ENCODE measurements at places on chromosomes 1 and 21.

DNA sequence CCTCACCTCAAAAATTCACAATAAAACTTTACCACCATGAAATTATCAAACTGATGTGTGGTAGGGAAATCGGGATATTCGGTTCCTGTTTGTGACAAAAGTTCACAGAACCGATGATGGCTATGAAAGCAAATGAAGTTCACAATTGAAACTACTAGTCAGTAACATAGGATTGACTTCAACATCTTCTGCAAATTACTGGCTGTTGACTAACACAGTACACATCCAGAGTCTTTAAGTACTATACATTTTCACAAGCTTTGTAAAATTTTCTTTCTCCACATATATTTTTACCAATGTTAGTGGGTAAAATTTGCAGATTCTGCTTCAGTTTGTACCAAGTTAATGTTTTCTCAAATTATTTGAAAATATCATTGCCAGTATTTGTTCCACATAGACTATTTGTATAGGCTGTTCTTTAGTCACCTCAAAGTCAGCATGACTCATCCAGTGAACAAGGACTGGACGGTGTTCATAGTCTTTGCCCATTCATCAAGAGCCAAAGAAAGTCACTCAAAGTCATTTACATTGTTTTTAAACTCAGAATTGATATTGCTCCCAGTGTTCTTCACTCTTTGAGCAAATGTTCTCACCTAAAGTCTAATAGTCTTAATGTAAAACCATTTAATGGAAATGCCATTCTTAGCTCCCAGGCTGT is 213.4 kb downstream of the USP25 start:
- no peak for DNase-seq

- no peak for DNase-seq
These were observed 7.1 kb upstream of the MROH9 start for GRCh38 chr1:170927955-170928840.

DNA sequence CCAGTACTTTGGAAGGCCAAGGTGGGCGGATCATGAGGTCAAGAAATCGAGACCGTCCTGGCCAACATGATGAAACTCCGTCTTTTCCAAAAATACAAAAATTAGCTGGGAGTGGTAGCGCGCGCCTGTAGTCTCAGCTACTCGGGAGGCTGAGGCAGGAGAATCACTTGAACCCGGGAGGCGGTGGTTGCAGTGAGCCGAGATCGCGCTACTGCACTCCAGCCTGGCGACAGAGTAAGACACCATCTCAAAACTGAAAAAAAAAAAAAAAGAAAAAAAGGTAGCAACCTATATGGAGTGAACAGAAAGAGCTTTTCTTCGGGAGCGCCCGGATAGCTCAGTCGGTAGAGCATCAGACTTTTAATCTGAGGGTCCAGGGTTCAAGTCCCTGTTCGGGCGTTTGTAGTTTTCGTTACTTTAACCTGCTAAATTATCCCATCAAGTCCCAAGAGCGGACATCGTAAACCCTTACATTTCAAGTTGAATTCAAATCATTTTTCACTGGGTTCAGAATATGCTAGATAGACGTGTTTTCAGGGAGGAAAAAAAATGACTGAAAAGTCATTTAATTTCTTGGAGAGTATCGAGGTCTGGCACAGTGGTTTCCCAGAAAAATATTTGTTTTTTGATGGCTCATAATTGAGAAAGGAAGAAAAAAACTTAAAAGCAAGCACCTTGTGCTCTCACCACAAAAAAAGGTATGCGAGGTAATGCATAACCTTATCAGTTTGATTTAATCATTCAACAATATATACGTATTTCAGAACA is 9.8 kb upstream of the MDM4 start:
- DNase-seq = peak; percentile 86

DNA sequence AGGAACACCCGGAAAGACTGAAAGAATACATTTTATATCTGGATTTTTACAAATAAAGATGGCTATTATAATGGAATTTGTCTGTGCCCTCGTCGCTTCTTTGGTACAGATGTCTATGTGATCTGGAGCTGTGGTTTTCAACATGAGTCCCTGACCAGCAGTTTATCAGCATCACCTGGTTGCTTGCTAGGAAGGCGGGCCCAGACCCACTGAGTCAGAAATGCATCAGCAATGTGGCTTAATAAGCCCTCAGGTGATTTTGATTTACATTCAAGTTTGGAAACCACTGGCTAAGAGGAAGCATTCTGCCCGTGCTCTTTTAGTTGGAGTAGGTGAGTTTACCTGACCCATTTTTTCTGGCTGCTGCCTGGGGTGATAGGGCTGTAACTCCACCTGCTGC is 31.7 kb downstream of the ATP1A1 start:
- DNase-seq = no peak

- DNase-seq = no peak
These were observed 85.7 kb downstream of the DYRK1A start for GRCh38 chr21:37452227-37452626.

GRCh38 chr1:5161372-5161771 is 507.0 kb downstream of the AJAP1 start:
- no peak for DNase-seq

GRCh38 chr1:174021591-174022079 is 522 bp downstream of the RC3H1 start:
- peak; percentile 52 for DNase-seq

GRCh38 chr1:212959266-212960220 is 9.2 kb downstream of the VASH2 start:
- DNase-seq = no peak

- no peak for DNase-seq
These were observed 17.1 kb downstream of the ABCG1 start for GRCh38 chr21:42236014-42236413.

DNA sequence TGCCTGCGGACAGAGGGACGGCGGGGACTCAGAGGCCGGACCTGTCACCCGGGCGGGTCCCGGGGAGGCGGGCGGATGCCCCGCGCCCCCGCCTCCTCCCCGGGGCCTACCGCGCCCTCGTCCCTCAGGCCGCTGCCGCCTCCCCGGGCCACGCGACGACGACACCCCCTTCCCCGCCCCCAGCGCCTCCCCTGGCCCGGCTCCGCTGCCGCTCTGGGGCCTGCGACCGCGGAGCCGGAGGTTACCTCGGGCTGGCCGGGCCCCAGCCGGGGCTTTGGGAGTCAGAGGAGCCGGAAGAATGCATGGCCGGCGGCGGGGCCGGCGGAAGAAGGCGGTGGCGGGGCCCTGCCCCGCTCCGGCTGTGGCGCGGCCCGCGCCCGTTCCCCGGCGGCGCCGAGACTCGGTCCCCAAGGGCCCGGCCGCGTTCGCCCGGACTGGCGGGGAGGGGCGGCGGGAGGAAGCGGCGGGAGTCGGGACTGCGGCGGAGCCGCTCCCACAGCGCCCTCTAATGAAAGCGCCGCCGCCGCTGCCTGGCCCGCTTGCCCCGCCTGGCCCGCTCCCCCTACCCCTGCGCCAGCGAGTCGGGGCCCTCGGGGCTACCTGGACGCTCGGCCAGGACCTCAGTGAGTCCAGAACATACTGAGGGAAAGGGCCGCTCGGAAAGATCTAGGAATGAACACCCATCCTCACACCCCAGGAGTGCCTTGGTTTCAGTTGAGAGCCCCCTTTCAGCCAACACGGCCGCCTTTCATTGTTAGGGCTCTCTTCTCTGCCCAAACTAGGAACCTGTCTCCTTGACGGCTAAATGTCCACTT is at the start of gene LPGAT1:
Gene LPGAT1 (minus strand): TSS at position 436 of the 815 bp plus-strand sequence. CDS start 1,467 bp downstream, outside the sequence.
- DNase-seq = peak; percentile 79

GRCh38 chr1:111571987-111572386 is 47.6 kb upstream of the RAP1A start:
- DNase-seq = no peak

- no peak for DNase-seq
These were observed 925 bp upstream of the ARHGEF10L start for GRCh38 chr1:17538428-17539117.

GRCh38 chr1:72184099-72184701 is 98.1 kb downstream of the NEGR1 start:
- no peak for DNase-seq

DNA sequence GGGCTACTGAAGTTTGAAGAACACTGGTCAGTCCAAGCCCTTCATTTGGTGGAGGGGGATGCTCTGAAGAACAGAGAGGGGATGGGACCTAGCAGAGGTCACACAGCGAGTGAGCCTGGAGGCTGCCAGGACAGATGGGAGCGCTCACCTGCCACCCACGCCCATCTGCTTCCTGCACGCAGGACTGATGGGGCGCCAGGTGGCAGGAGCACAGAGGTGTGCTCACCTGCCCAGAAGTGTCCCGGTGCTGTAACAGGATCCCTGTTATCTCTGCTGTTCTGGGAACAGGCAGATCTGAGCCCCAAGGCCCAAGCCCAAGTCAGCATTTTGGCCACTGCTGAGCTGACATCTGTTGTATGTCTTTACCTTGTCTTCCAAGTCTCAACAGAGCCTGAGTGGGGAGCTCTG is 40.5 kb downstream of the EPHB2 start:
- DNase-seq = no peak

- no peak for DNase-seq
These were observed 232.3 kb downstream of the HMCN1 start for GRCh38 chr1:185966471-185966870.

DNA sequence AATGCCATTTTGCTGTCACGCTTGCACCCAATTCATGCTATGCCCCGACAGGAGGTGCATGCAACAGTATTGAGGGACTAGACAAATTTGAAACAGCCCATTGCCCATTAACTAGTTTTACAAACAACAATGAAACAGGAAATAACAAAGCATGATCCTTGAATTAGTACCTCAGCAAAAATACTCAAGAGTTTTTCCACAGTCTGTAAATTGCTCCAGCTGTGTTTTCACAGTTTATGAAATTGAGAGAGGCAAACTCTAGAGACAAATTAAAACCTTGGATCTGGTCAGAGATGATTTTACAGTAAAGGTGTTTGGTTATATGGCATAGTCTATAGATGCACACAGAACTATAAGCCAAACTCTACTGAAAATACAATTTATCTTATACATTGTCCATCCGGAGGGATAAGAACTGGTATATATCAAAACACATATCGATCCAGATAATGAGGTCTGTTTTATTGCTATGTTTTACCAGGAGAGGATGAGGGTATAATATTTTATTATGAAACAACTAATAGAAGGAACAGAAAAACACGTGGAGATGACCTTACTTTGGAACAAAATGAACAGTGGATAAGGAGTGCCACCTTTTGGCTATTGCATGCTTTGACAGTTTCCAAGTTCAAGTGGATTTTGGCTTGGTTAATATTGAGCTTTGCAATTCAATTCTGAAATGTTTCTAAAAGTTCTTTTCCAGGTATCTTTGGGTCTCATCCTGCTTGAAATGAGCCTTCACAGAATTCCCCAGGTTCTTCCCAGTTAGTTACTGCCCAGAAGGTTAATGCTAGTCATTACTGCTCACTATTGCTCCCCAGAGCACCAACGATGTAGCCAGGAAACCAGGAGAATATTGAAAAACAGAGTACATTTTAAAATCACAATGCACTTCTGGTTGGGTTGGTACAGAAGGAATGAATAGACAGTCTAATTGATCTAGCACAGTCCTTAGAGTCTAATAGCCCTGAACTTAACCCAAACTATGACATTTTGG is 45.7 kb downstream of the ZC3H11B start:
- peak; percentile 48 for DNase-seq

DNA sequence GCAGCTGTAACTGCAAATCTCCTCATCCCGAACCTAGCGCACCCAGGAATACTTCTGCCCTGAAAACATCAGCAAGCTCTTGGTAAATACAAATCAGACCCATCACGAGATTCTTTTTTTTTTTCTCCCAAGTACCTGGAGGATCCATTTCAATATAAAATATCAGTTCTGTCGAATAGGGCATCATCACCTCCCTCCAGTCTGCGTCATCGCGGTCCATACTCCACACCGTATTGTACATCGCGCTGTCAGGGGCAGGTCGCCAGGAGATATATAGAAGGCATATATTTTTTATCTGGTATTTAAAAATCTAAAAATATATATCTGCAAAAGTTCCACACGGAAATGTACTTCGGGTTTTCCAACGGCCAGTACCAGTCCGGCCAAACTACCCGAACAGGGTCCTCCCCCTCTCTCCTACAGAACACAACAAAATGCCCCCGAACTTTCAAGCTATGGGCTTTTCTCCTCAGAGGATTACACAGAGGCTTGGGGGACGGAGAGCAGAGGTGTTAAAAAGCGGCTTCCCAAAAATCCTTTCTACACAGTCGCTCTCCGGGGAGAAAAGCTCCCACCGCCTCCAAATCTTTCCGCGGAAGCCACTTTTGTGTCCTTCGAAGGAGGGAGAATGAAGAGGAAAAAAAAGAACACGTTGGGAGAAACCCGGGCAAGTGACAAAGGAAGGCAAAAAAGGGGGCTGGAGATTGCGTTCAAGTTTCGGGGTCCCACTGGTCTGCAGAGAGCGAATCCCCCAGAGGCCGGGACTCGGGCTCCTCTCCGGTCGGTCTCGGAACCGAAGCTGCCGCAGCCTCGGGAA is 509 bp downstream of the PIK3R3 start:
- no peak for DNase-seq

DNA sequence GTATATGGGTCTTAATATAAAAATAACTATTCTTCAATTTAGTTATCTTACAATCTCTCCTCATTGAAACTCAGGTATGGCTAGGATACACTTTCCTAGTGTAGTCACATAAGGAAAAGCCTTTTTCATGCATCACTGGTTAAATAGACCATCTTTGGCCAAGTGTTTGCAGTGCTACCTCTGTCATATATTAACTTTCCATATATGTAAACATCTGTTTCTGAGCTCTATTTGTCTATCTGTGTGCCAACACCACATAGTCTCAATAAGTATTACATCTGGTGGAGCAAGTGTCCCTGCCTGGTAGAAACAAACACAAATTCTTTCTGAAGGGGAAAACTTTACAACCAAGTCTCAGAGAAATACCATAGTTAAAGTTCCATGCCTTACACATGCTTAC is 134.6 kb downstream of the TSEN15 start:
- no peak for DNase-seq

- no peak for DNase-seq
These were observed 306.2 kb downstream of the TTLL7 start for GRCh38 chr1:83692524-83693381.

DNA sequence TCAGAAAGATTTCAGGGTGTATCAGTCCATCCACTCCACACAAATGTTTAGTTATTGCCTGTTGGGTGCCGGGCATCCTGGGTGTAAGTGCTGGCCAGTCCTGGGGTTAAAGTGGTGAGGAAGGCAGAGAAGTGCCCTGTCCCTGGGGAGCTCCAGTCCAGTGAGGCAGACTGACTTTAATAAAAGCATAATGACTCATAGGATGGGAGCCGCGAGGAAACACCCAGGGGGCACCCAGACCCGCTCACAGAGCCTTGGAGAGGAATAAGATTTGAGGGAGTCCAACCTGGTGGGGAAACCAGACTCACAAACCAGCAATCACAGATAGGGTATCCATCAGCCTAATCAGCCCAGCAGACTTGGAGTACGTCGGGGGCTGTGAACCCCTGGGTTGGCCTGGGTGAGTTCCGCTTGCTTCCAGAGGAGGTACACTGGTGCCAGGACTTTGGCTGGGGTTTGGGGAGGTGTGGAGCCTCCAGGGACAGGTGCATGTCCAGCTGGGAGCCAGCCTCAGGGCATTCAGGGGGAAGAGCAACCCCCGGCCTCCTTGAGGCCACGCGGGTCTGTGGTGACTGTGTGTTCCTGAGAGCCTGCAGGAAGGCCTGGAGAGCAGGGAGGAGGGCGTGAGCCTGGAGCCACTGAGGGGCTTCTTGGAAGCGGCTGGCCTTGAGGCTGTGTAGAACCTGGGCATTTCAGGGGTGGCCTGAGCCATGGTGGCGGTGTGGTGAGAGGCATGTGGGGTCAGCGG is 3.7 kb downstream of the PEAR1 start:
- no peak for DNase-seq

GRCh38 chr1:58608297-58608696 is 31.2 kb upstream of the TACSTD2 start:
- no peak for DNase-seq

Data from inflammatory macrophage treated with lipopolysaccharide for 4 hours (primary cell).